Testis (tissue), 5 donors: ENCODE measurements at places on chromosomes 1 and 21.
A peak's percentile ranks its signal among the peaks of the same experiment; 100 is the strongest.

- no peak for DNase-seq
- H3K4me3 ChIP-seq = no peak overlapping the region
- H3K27me3 ChIP-seq = no peaks in the 10 kb centered on the region
- no peak overlapping the region for H3K27ac ChIP-seq
These were observed 17.1 kb downstream of the MTOR start for GRCh38 chr1:11245248-11245647.

DNA sequence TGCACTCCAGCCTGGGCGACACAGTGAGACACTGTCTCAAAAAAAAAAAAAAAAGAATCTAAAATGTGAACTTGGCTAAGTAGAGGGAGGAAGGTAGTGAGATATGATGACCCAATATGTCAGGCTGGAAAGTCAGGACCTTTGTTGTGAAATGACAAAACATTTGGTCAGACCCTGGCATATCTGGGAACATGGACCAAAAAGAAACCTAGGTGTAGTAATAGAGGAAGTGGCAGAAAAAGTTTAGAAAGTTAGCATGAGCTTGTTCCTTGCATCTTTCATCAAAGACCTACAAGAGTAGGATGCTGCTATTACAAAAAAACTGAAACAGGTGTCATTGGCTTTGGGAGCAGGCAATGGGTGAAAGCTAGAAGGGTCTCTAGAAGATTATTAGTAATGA is 7.3 kb upstream of the S100A3 start:
- no peak for DNase-seq
- H3K27me3 ChIP-seq = no peaks in the 10 kb centered on the region
- H3K4me3 ChIP-seq = no peak overlapping the region
- H3K4me1 ChIP-seq = peaks cover 7% of the 10 kb centered on the region
- no peaks in the 10 kb centered on the region for H3K36me3 ChIP-seq

- no peak overlapping the region for H3K4me3 ChIP-seq
- DNase-seq = no peak
- no peaks in the 10 kb centered on the region for H3K27me3 ChIP-seq
- H3K36me3 ChIP-seq = no peaks in the 10 kb centered on the region
- no peak overlapping the region for H3K27ac ChIP-seq
These were observed 108.0 kb downstream of the NRIP1 start for GRCh38 chr21:14956807-14957206.

DNA sequence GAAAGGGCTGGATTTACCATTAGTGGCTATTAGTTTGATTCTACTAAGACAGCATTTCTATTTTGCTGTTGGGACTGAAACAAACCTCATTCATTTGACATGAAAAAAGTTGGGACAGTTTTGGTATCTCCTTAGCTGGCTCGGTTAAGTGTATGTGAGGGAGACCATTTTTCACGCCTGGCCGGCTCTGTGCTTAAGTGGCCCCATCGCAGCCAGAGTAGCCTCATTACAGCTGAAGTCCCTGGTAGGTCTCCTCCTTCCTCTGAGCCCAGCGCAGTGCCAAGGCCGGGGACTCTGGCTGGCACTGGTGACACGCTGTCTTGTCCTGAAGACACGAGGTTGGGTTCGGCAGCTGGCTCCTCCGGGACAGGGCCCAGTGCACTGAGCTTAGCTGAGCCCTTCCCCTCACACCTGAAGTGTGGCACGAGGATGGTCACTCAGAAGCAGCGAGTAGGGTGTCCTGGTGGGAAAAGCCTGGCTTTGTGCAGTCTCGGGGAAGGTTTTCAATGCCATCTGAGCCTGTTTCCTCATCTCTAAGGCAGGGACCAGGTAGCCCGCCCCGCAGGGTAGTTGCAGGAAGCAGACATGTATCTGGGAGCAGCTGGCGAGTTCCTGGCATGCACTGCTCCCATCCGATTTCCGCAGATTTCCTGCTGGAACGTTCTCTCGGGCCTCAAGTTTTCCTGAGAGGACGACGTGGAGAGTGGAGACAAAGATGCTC is 196.5 kb downstream of the DYRK1A start:
- no peaks in the 10 kb centered on the region for H3K36me3 ChIP-seq
- peak; percentile 26 for DNase-seq
- peak overlapping the region; percentile 72 for H3K4me3 ChIP-seq
- H3K27me3 ChIP-seq = no peaks in the 10 kb centered on the region
- peaks cover 23% of the 10 kb centered on the region for H3K4me1 ChIP-seq

DNA sequence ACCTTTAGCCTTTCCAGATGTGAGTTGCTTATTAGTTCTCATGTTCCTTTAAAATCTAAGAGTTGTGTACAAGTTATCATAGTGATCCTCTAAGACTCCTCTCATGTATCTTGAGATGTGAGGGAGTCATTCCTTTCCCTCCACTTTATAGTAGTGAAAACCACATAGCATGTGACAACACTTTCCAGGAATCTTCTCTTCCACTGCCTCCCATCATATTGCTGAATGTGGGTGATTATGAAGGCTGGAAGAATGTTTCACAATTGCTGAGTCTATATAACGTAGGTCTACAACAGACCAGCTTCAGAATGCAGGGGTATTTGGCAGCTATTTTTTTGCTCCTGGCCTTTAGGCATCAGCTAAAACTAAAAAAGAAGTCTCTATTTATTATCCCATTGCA is 44.7 kb upstream of the LRRC7 start:
- no peak overlapping the region for H3K4me3 ChIP-seq
- DNase-seq = no peak
- no peak overlapping the region for H3K27ac ChIP-seq
- H3K27me3 ChIP-seq = no peaks in the 10 kb centered on the region
- no peaks in the 10 kb centered on the region for H3K4me1 ChIP-seq

DNA sequence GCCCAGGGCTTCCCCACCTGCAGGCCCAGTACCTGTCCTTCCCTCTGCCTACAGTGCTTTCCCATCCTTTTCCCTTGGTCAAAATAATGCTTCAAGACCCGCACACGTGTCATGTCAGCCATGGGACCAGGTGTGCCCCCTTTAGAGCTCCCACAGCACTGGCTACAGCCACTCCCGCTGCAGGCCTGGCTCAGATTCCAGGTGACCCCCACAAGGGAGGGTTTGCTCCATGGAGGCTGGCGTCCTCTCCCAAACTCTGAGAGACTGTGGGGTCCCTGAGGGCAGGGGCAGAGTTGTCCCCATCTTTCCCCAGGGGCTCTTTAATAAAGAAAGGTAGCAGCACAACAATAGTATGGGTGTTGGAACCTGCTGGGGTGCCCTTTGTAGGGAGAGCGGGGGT is 66.4 kb upstream of the RUNX3 start:
- H3K36me3 ChIP-seq = no peaks in the 10 kb centered on the region
- H3K27me3 ChIP-seq = no peaks in the 10 kb centered on the region
- no peak overlapping the region for H3K27ac ChIP-seq
- H3K4me3 ChIP-seq = no peak overlapping the region

DNA sequence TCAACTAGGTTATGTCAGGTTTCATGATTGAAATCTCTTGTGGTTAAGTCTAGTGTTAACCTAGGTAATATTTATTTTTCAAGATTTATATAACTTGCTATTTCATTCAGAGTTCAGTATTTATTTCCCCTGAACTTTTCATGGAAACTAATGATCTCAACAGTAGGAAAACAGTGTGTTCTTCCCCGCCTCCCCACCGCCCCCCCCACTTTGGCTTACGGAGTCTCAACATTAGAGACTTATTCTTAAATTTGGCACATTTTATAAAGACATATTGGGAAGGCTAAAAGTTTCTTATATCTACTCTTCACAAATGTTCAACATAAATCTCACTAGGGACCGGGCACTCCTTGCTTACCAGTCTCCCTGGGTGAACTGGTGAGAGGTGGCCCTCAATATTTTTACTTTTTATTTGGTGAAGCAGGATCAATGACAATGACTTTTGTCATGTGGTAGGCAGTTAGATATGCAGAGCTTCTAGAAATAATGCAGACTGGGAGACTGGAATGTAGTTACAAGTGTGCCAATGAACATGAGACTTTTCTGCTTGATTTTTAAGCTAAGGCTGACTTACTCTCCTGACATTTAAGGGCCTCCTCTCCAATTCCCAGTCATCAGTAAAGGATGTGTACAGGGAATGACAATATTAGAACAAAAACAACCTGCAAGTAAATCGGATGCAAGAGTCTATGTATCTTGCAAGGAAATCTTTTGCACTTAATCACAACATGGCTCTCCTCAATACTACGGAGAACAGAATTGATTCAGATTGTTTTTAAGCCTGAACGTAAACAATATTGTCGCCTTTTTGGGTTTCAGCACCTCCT is 1.7 kb upstream of the MAN1A2 start:
- H3K27ac ChIP-seq = peak overlapping the region; percentile 96
- no peaks in the 10 kb centered on the region for H3K27me3 ChIP-seq
- peaks cover 28% of the 10 kb centered on the region for H3K4me1 ChIP-seq
- DNase-seq = peak; percentile 44
- H3K4me3 ChIP-seq = peak overlapping the region; percentile 90
